Activated CD4-positive, alpha-beta T cell treated with anti-CD3 and anti-CD28 coated beads for 48 hours (primary cell): ENCODE measurements at places on chromosomes 4 and X.

DNA sequence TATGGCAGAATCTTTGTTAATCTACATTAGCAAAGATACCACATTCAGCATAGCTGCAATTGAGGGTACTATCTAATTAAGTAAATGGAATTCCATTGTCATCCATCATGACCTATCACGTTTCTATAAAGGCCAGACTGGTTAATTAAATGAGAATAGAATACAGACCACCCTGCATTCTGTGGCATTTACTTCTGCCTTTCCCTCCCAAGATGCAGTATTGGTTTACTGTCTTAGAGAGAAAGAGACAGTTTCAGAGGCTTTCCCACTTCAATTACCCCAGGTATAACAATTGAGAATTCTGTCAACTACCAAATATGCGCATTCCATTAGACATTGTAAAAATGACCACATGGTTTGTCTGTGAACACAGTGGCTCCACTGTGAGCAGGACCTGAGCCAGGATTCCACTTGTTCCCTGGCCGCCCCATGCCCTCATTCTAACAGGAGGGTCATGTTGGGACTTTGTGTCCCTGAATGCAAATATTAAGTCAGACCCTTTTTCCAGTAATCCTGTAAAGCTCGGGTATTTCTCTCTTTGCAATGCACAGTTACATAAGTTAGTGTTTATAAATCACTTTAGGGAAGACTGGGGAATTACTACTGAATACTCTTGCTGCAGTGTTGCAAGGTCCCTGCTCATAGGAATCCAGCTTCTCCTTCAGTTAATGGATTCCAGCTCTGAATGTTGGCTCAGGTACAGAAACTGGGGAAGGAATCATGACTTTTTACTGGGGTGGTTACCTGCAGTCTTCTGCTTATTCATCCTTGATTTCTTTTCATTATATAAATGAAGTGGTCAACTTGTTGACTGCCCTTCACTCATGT, 261.0 kb downstream of the PDGFC start:
- no peak for DNase-seq

DNA sequence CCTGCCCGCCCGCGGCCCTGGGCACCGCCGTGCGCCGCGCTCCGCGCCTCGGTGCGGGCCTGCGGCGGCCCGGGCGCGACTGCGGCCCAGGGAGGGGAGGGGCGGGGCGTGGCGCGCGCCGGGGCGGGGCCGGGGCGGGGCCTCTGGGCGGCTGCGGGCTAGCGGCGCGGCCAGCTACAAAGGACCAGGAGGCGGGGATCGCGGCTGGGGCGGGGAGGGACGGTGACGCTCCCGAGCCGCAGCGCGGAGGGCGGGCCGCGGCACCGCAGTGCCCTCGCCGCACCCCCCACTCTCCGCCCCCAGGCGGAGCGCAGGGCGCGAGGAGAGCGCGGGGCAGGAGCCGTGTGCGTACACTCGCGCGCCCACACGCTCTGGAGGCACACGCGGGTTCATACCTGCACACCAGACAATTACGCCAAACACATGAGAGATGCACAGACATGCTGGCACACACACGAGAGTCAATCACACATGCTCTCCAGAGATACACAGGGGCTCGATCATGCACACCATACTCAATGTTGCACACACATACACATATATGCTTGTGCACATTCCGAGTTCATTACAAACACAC, at the start of gene CRMP1:
Gene CRMP1 (minus strand): TSS at position 83 of the 577 bp plus-strand sequence. CDS start 117 bp downstream, outside the sequence.
- DNase-seq: no peak

DNA sequence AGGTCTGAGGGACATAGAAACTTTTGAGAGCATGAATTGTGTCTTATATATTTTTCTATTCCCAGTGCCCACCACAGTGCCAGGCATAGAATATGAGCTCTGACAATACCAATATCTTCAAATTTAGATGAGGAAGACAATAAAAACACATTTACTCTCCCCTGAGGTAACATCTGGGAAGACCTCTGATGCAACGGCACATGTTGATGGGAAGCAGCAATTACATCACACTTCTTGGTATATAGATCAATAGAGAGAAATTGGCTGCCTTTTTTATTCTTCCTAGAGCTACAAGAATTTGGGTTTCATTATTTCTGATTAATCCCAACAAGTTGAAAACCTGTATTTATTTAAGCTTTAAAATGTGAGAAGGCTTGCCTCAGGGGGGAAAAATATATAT, 67.4 kb upstream of the SMAD1 start:
- no peak for DNase-seq

DNA sequence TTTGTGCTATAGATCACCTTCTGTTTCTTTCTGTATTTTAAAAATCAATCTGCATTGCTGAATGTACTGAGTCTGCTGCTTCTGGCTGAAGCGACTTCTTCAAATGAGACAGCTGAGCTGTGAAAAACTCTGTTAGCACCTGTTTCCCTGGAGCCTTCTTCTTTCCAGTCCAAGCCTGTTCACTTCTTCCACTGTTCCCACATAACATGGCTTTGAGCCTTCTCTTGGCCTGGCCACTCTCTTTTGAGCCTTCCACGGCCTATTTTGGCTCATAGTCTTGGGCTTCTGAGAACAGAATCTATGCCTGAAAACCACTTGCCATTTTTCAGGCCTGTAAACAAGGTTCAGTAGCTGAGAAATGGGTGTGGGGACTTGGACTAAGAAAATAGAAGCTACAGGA, 132.9 kb upstream of the IGFBP7 start:
- no peak for DNase-seq

GRCh38 chrX:10518073-10518472, 102.3 kb downstream of the MID1 start:
- no peak for DNase-seq

- DNase-seq: no peak
These were observed 251.0 kb upstream of the GPC4 start for GRCh38 chrX:133666256-133666655.

GRCh38 chr4:36255577-36255976, 11.3 kb upstream of the ARAP2 start:
- peak; percentile 63 for DNase-seq

- peak; percentile 18 for DNase-seq
These were observed 27.2 kb upstream of the SLC25A4 start for GRCh38 chr4:185115827-185116232.

DNA sequence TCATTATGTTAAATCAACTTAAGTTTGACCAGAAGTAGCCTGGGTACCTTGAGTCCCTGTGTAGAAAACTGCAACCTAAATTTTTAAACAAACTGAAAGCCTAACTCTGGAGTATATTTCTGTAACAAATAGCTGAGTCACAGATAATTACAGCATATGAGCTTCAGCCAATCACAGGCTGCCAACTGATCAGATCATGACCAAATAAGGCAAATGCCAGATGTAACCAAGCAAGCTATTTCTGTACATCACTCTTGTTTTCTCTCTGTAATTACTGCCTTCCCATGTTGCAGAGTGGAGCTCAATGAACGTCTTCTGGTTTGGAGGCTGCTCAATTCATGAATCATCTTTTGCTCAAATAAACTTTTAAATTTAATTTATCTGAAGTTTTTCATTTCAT, 980.9 kb upstream of the DIAPH2 start:
- no peak for DNase-seq

DNA sequence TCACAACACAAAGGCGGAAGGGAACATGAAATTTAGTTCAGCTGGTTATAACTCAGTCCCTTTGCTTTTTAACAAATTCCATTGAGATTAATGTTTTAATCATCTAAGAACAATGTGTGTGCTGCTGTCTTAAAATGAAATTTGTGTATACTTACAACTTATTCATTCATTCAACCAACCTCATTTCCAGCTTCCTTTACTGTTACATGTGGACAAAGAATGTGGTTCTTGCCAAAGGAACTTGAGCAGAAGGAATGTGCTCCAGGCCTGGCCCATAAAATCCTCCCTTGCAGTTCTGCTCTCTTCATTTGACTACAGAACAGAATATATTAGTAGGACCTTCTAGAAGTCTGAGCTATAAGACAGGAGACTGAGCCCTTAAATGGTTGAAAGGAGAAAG, 176.8 kb upstream of the GLRA2 start:
- no peak for DNase-seq

GRCh38 chrX:150258176-150258425, 105.0 kb upstream of the MAMLD1 start:
- DNase-seq: no peak

DNA sequence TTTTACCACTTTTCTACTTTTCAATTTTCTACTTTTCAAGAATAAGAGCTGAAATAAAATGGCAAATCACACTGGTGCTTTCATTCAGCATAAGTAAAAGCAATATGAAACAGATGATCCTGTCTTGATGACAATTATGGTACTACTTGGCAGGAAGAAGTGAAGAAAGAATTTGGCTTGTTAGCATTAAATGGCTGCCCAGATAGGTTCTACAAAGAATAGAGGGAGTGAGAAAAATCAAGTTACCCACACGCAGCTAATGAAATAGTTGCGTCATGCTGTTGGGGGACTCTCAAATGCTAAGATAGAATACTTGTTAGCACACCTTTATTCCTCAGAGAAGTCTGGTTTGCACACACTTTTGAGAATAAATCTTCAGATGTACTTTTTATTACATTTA, 12.5 kb upstream of the LCORL start:
- no peak for DNase-seq

GRCh38 chrX:106220177-106220576, 52.1 kb downstream of the PWWP3B start:
- no peak for DNase-seq

GRCh38 chrX:43815209-43815608, 67.0 kb downstream of the MAOB start:
- no peak for DNase-seq

GRCh38 chr4:3769642-3770184, 3.5 kb downstream of the ADRA2C start:
- no peak for DNase-seq

DNA sequence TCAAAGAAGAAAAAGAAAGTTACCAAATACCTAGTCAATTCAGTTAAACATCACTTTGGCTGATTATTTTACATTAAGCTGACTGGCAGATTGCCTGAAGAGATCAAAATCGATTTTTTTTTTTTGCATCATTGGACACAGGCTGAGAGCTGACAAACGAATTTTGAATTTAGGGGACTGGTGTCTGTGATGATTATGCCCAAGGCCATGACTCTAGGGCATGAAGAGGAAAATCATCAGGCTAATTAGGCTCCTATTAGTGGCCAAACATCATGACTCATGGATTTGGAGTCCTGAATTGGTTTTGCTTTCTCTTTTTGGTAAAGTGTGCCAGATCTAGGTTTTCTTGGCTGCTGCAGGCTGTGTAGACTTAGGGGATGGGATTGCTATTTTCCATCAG, 829.3 kb upstream of the LCORL start:
- no peak for DNase-seq

DNA sequence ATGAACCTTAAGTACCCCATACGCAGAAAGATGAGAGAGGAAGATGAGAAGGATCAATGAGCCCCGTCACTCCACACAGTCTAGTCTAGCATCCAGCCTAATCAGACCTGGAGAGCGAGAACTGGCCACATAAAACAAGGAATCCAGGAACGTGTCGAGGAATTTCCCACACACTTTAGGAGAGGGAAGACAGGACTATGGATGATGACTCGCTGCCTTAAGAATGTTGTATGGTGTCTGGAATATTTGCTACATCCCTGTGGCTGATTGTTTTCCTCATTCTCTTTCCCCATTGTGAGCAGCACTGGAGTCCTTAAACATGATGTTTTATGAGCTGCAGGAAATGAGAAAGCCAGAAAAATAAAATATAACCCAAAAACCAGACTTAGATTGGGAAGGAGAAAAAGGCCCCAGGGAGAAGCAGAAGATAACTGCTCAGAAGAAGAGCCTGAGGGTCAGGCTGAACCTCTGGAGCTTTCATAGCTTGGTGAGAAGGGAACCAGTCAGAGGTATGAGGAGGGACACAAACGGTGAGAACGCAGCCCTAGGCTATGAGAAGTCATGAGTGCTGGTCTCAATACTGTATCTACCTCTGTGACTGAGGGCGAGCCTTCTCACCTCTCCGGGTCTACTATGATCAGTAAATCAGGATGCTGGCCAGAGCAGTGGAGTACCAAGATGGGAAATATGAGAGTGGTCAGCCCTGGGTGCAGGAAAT, 139.5 kb upstream of the NOCT start:
- no peak for DNase-seq

DNA sequence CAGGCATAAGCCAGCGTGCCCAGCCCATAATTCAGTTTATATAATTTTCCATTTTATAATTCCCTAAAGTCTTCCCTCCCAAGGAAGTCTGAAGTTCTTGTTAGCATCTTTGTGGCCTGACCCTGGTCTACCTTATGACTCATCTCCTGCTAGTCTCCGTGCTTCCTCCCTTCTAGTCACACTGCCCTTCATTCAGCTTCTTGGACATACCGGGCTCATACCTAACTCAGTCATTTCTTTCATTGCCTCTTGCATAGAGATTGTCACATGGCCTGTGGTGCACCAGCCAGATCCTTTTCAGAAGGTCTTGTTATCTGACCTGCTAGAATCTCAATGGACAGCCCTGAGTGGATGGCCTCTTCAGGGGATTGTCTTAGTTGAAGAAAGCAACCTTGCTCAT, 22.8 kb upstream of the MAML3 start:
- no peak for DNase-seq

DNA sequence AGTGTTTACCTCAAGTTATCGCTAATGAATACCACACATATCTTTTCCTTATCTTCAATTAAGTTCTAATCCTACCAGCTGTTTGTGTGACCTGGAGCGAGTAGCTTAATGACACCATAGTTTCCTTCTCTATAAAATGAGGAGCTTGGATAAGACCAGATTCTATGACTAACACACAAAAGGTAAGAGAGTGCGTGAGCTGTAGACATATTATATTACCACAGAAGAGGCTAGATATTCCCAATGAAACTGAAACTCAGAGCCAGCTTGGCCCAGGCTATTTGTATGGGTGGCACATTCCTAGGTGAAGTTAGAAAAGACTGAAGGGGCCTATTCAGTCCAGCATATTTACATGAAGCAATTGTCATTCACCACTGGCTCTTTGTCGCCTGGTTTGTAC, 30.2 kb downstream of the ASB5 start:
- DNase-seq: no peak

GRCh38 chr4:73068491-73069337, 802 bp downstream of the COX18 start:
- DNase-seq: no peak

DNA sequence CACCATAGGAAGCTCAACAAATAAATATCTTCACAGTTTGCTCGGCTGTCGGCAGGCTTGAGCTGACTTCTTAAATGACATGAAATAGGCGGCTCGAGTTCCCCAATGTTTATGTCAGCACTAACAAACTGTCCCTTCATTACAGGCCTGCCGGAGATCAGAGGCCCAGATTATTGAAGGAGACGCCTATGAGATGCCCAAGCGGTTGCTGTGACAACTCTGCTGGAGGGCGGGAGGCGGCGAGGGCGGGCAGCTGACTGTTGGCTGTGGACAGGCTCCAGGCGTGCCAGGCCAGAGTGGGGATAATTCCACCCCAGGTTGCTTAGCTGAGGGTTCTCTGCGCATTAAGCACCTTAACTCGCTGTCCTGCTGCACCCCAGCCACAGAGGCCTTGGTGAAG, 39.2 kb upstream of the MSX1 start:
- DNase-seq: no peak

GRCh38 chr4:22391551-22391950, 124.3 kb downstream of the ADGRA3 start:
- no peak for DNase-seq

GRCh38 chrX:132612821-132613564, 124.2 kb upstream of the MBNL3 start:
- peak; percentile 56 for DNase-seq

GRCh38 chrX:150348365-150348764, 14.8 kb upstream of the MAMLD1 start:
- DNase-seq: no peak
